ENCODE measurements at places on chromosomes 3 and 15.
A peak's percentile ranks its signal among the peaks of the same experiment; 100 is the strongest.

DNA sequence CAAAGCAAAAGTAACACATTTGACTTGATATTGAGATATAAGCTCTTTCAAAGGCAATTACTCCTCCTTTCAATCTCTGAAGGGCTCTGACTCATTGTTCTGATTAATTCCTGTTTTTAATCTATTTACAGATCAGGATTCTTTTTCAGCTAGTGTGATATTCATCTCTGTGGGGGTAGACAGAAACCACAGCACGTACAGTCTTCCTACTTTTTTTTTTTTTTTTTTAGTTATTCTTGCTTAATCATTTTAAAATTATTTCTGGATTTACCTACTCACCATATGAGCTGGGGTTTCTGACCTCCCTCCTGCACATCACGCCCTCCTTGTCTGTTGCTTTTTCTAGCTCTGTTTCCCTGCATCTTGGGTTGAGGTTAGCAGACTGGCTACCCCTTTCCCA, 1.4 kb downstream of the CNTN3 start:
- DNase-seq = no peak

- DNase-seq = peak; percentile 63
Observed at GRCh38 chr3:71978150-71978721, 193.3 kb upstream of the PROK2 start.

GRCh38 chr15:72591361-72591760, 63.1 kb upstream of the GOLGA6B start:
- no peak for DNase-seq

- DNase-seq = peak; percentile 15
Observed at GRCh38 chr15:49145651-49146609, 9.5 kb downstream of the COPS2 start.

GRCh38 chr15:33330931-33331330, 20.2 kb downstream of the RYR3 start:
- DNase-seq = no peak

DNA sequence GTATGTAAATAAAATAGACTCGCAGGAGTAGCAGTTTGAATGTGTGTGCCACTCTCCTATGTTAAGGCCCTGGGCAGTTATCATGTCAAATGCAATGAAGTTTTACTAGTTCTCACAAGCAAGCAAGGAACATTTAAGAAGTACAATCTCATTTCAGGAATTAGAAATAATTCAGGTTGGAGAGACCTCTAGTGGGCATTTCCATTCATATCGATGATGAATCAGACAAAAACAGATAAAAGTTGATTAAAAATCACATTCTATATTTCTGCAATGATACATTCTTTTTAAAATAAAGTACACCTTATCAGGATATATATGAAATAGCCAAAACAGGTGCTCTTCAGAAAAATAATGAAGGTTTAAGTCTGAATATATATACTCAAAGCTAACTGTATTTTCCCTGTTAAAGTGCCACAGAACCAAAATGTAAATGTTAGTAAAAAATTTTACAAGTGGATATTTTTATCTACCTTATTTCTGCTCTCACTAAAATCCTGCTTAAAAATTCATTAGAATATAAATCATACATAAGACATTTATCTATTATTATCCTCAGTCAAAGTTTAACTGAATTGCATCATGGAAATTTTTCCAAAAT, 492.4 kb upstream of the FRG2C start:
- no peak for DNase-seq

GRCh38 chr3:118587847-118588246, 446.8 kb downstream of the IGSF11 start:
- no peak for DNase-seq

- DNase-seq = no peak
Observed at GRCh38 chr3:102178817-102179216, 256.0 kb upstream of the ZPLD1 start.

DNA sequence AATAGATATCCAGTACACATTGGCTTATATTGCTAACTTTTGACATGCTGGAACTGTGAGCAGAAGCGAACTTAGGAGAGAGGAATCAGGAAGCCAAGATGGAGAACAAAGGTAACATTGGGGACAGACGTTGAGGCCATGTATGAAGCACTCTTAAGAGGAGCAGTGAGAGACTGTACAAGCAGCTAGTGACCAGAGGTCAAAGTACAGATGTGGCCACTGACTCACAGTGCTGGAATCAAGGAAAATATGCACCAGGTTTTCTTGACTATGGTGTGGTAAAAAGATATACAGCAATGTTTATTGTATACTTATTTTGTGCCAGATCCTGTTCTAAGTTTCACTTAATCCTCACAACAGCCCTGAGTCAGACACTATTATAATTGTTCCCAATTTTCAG, 2.0 kb upstream of the IL20RB start:
- no peak for DNase-seq

DNA sequence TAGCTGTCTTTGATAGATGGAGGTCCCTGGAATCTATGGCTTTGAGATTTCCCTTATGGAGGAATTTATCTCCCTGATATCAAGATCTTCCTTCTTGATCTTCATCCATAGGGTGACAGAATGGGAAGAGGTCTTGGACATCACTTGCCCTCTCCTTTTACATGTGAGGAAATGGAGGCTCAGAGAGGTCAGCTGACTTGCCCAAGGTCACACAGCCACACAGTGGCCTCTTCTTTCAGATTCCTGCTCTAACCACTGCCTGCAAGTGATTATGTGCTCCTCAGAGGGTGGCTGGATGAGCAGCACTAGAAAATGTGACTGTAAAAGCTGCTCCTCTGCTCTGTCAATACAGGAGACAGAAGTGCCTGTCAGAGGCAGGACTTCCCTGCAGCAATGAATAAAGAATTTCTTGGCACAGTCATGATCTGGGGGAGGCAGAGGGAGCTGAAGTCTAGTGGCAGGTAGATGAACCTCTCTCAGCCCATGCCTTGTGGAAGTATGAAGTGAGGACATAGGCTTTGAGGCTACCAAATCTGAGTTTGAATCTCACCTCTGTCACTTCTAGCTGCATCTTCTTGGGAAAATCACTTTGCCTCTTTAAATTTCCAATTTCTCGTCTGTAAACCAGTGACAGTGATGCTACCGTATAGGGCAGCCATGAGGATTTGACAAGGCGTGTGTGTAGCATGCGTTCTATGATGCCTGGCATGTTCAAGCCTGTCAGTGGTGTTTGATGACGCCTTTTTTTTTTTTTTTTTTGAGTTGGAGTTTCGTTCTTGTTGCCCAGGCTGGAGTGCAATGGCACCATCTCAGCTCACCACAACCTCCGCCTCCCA, 12.0 kb downstream of the SSUH2 start:
- no peak for DNase-seq

DNA sequence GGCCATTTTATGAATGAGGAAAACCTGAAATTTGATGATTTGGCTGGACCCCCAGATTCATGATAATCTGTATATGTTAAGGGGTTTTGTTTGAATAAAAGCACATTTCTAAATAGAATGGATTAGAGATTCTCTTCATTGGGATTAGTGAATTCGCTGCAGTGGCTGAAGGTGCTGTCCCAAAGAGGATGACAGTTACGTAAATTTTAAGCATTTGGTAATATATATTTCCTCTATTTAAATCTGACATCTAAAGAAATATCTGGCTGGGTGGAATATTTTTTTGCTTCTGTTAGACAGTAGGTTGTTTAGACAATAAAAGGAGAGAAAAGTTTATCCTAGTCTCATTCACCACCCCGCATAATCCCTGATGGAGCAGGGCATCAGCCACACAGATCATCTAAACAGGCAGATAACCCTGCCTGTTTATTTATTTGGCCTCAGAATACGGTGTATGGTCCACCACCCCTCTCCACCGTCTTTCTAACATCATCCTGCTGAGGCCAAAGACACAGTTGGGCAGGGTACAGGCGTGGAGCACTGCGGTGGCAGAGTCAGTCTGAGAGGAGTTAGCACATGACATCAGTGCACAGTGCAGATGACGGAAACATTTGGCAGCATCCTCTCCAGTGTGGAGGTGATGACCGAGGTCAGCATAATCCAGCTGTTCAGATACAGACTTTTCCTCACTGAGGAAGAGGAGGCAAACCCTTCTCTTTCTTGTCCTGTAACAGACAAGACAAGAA, 20.4 kb upstream of the NFKBIZ start:
- DNase-seq = no peak

DNA sequence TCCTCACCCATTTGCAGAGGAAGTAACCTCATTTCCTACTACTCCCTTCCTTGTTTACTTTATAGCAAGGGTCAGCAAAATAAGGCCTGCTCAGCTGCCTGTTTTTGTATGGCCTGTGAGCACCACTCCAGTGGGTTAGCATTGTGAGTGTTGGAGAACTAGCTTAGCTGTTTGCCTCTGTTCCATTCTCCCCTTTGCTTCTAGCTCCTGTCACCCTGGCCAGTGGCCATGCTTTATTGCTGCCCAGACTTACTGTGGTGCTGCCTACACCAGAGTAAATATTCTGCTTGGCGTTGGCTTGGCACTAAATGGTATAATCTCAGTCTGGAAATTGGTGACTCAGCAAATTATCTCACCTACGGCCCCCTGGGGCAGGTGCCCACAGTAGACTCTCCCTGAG, 8.8 kb downstream of the PDCD6IP start:
- no peak for DNase-seq

DNA sequence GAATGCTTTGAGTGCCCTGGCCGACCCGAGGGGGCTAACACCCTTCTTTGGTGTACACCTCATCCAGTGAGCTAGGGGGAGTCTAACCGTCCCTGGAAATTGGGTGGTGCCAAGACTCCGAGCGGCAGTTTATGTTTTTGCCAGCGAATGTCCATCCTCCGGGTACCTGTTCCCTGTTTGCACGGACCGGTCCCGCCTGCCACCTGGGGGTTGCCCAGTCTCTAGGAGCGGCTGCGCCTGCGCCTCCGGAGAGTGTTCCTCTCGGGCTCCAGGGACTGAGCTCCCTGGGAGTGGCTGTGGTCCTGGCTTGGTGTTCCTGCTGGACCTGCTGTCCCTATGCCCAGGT, 913 bp upstream of the WNT7A start:
- no peak for DNase-seq

GRCh38 chr3:99407257-99407656, 231.1 kb upstream of the COL8A1 start:
- no peak for DNase-seq

DNA sequence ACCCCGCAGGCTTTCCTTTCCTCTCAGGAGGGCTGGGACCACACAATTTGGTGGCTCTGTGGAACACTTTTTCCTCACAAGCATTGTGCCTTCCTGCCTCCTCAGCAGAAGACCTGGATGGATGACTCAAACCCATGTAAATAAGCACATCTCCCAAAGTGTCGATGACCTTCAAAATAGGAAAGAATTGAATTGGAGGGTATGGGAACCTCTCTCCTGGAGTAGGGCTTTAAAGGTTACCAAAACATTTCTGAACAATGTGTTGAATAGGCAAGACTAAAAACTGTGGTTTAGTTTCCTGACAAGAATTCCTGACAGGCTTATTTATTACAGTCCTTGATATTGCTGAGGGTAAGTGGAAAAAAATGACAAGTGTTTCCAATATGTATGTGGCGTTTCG, 118.2 kb downstream of the ALDH1A2 start:
- no peak for DNase-seq

DNA sequence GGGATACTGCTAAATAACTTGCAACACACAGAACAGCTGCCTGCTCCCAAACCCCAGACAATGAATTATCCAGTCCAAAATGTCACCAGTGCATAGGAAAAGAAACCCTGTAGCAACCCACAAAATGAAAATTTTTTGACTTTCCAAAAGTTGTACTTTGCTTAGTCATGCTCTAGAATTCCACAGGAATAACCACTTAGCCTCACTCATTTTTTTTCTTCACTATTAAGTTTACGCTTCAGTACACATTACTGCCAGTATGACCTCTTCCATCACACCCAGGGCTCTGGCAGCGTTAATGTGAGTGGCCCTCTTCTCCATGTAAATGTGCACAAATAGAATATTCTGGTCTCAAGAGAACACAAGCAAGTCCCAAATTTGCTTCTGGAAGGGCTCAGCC, 259.8 kb downstream of the MAGI1 start:
- no peak for DNase-seq

GRCh38 chr15:73992594-73992898, 451 bp upstream of the STOML1 start:
- DNase-seq = no peak

- DNase-seq = no peak
Observed at GRCh38 chr3:8085498-8085897, 416.1 kb upstream of the LMCD1 start.

DNA sequence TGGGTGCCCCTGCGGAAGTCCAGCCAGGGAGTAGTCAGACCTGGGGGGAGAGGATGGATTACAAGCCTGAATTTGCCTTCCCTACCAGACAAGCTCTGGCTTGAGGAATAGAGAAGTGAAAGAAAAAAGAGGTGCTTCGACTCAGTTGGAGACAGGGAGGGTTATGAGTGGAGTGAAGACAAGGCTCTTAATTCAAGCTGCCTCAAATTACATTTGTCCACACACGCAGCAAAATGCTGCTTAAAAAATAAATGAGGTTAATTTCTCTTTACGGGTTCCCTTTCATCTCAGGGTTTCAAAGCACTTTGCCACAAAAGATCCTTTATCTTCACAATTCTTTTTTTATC, 49.0 kb upstream of the SLC4A7 start:
- DNase-seq = no peak

DNA sequence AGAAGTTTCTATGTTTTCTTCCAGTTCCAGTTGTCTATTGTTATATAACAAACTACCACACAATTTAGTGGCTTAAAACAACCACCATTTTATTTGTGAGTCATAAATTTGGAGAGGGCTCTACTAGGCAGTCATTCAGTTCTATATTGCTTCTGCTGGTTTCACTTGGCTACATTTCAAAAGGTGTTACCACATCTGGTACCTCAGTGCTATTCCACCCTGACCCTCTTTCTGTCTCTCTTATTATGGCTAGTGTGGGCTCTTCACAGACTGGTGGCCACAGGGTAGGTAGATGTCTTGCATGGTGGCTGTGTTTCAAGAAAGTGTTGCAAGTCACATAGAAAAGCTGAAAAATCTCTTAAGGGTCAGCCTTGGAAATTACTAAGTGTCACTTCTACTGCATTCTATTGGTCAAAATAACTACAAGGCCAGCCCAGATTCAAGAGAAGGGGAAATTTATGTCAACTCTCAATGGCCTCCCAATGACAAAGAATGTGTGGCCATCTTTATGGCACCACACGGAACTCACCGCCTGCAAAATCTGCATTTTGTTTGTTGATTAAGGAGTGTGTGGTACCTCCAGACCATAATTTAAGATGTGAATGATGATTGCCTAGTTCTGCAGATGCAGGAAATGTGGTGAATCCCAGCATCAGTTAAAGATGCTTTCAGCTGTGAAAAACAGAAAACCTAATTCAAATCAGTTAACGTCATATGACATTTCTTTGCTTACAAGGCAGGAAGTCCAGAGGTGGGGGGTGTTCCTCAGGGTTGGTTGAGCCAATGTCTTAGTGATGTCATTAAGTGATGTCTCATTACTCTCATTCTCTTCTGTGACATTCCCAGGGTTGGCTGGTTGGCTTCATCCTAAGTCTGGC, 105.8 kb upstream of the RASGRP1 start:
- peak; percentile 53 for DNase-seq

Measured in germinal center (tissue), 1 donor.